ENCODE measurements at places on chromosomes 3 and 15. TPM values are rescaled to one million over a fixed set of nuclear protein-coding genes. Genes with fewer than 3 reads are reported as not detected.

The PLA2G4E gene
- not detected for total RNA-seq

The SI gene
- not detected for total RNA-seq

The TTLL13 gene
- 0.14 TPM for total RNA-seq

The CD96 gene
- 0.09 TPM for total RNA-seq

The TM4SF1 gene
- total RNA-seq: 483 TPM

The CFAP100 gene
- total RNA-seq: not detected

The ZNF385D gene
- total RNA-seq: 0.14 TPM

The CKMT1A gene
- 0.18 TPM for total RNA-seq

The RFX7 gene
- total RNA-seq: 3.0 TPM

The GHSR gene
- total RNA-seq: not detected

The FGF12 gene
- 0.09 TPM for total RNA-seq

The GOLGA8S gene
- total RNA-seq: under 0.01 TPM

The IL5RA gene
- not detected for total RNA-seq

The XCR1 gene
- under 0.01 TPM for total RNA-seq

The SHF gene
- 2.0 TPM for total RNA-seq

The SLC6A20 gene
- total RNA-seq: not detected

The GPX1 gene
- 436 TPM for total RNA-seq

The MESP2 gene
- total RNA-seq: 0.57 TPM

The ACKR2 gene
- 0.28 TPM for total RNA-seq

The QARS1 gene
- 284 TPM for total RNA-seq

The MON1A gene
- total RNA-seq: 11.3 TPM

The PDZRN3 gene
- total RNA-seq: 77.3 TPM

The GPR160 gene
- total RNA-seq: 0.28 TPM

The GP9 gene
- not detected for total RNA-seq

The HGD gene
- 0.71 TPM for total RNA-seq

The ARGFX gene
- total RNA-seq: not detected

Data from smooth muscle cell of bladder (primary cell).